ENCODE measurements at places on chromosomes 13 and 19.
A peak's percentile ranks its signal among the peaks of the same experiment; 100 is the strongest.

GRCh38 chr13:75635101-75635827 is 866 bp upstream of the LMO7 start:
- DNase-seq, result no peak

DNA sequence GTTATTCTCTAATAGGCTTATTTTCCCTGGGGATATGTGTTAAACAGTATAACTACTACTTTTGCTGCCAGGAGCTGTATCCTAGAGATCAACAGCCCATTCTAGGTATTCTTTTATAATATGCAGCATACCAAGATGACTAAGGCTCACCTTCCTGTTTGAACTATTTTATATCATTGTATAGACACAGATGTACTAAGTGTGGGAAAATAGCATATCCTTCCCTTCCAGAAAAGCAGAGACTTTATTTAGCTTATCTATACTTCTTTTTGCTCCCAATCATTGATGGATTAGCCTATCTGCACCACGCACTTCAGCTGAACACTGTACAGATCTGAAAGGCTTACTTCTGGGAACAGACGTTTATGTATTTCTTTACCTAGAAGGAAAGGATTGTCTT is 82.6 kb downstream of the MAB21L1 start:
- DNase-seq, result no peak

DNA sequence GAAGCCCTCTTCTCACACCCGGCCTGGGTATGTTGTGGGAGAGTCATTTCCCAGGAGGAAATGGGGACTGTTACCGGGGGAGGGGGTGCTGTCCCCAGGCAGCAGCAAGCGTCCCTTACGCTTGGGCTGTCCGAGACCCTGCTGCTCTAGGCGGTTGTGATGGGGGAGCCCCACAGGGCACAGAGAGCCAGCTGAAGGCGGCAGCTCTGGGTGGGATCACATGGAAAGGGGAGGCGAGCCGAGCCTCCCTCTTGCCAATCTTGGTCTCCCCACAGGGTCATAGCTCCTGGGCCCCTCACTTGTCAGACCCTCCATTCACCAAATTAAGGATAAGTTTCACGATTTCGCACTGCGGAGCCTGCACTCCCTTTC is 22.0 kb downstream of the EPN1 start:
- DNase-seq, result no peak

DNA sequence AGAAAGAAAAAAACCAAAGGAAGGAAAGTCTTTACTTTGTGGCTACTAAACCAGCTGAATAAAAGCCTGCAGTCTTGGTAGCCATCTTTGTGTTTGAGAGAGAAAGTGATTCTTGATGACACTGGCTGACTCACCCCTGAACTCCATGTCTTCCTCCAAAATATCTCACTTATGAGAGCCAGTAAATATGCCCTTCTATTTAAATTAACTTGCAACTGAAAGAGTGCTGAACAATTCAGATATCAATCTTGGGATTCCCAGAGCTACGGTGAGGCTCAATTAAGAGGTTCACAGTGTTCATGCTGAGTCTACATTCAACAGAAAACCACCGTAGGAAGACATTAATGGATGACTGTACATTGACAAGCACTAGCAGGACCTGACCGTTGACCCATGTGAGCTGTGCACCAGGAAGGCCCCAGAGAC is 57.9 kb downstream of the KCTD12 start:
- no peak for DNase-seq

- peak; percentile 58 for DNase-seq
Observed at GRCh38 chr19:45450012-45450333, 17.8 kb upstream of the FOSB start.

GRCh38 chr13:53623146-53623545 is 594.5 kb downstream of the OLFM4 start:
- no peak for DNase-seq

GRCh38 chr13:45180713-45181601 is 19.9 kb downstream of the KCTD4 start:
- DNase-seq, result no peak
